Activated CD8-positive, alpha-beta memory T cell treated with anti-CD3 and anti-CD28 coated beads for 1 hour (primary cell): ENCODE measurements at places on chromosomes 12 and 14.

- no peak for DNase-seq
Measured at GRCh38 chr12:8037947-8038346, 5.4 kb downstream of the FOXJ2 start.

DNA sequence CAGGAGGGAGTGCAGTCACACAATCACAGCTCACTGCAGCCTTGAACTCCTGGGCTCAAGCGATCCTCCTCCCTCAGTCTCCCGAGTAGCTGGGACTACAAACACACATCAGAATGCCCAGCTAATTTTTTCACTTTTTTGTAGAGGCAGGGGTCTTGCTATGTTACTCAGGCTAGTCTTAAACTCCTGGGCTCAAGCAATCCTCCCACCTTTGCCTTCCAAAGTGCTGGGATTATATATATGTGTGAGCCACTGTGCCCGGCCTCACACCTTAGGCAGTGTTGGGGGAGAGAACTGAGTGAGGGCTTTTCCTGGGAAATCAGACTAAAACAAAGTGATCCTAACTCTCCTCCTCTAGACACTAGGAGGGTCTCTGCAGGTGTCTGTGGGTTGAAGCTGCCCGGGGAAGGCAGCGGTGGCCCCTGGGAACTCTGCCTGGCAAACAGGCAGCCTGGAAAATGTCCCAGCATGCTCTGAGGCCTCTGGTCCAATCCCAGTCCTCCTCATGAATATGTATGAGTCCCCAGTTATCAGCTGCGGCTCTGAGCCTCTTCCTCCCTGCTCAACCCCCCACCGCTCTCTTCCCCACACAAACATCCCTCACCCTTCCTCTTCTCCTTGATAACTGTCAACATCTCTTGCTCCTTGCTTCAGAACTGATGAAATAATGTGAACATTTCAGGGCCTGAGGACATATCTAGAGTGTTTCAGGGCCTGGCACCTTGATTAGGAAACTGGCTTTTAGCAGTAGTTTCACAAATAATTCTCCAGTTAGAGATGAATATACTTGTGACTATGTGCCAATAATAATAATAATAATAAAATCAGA, 7.9 kb upstream of the NAA25 start:
- DNase-seq, result no peak

DNA sequence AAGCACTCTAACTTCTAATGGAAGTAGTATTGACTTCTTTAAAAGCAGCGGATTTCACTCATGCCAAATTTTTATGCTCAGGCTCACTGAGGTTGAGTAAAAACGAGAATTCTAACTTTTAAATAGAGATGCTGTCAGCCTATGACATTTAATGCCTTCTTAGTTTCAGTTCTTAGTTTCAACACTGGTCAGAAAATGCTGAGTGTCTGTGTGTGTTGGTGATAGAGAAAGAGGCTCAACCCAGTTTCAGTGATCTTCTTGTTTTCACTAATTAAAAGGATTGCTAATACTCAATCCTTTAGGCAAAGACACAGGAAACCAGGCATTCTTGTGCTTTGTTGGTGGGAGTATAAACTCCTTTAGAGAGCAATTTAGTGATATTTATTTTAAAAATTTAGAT, 31.0 kb downstream of the PEBP1 start:
- DNase-seq, result no peak

DNA sequence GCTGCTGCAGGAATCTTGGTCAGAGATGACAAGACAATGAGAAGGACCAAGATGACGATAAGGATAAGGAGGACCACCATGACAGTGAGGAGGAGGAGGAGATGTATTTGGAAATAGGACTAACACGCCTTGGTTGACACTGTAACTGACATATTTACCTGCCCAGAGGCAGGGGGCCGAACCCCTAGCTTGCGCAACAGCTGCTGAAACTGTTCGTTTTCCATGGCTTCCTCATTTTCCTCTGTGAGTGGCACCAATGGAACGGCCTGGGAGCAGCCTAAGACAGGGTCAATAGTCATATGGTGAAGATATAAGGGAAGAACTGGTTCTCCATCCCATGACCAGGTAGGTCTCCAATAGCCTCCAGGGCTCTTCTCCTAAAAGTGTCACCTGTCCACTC, 28.8 kb downstream of the TIMELESS start:
- no peak for DNase-seq

DNA sequence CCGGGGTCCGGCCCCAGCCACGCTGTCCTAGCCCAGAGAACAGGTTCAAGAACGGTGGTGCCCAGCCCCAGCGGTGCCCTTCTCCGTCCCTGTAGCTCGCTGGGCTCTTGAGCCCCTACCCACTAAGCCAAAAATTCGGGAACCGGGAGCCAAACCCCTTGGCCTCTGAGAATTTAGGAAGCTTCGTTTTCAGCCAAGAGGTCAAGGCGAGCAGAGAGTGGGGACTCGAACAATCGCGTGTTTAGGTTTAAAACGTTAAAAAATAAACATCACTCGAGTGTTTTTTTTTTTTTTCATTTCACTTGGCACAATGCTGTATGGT, 6.2 kb downstream of the SIX1 start:
- DNase-seq, result no peak

DNA sequence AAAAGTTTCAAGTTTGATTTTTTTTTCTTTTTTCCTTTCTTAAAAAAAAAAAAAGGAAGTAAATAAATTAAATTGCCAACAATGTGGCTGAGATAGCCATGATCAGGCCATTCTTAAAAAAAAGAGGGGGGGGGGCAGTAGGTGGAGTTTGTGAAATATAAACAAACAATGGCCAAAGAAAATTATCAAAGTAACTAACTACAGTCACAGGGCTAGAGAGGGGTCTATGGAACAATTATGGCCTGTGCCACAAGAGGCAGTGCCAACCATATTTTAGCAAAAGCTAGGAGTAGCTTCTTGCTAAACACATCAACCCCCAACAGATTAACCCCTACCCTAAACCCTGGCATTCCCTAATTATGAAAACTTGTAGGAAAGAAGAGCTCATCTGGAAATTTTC, 16.2 kb upstream of the SMARCC2 start:
- no peak for DNase-seq

GRCh38 chr12:130872179-130873096, 572 bp downstream of the RAN start:
- peak; percentile 28 for DNase-seq

DNA sequence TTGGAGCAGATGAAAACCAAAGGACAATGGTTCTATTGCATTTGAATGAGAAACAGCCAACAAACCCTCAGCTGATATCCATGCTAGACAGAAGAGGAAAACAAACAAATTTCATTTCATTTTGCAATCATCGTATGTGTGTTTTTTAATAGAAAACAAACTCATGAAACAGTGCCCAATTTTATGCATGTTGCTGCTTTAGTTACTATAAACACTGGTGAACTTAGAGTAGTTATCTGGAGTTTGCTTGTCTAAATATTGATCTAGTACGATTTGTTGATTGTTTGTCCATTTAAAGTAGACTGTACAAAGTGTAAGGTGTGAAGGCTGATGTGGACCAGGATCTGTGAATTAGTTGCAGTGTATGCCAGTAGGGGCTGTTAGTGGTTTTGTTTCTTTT, 166.6 kb downstream of the KITLG start:
- DNase-seq, result no peak

DNA sequence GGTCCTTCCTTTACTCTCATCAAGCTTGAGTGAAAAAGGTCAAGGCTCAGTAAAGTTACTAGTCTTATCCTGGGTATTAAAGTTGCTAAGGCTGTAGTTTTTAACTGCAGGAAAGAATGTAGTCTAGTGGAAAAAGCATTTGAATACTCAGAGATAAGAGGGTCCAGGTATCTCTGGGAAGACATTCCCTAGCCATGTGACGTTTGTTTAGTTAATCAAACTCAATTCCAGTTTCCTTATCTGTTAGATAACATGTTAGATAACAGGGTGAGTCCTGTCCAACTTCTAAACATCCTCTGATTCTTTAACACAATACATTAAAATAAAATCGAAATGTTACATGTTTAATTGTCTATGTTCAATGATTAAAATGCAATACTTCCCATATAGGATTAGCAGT, 720.7 kb upstream of the LMO3 start:
- no peak for DNase-seq

GRCh38 chr12:69984241-69984640, 159.2 kb downstream of the MYRFL start:
- DNase-seq, result no peak

DNA sequence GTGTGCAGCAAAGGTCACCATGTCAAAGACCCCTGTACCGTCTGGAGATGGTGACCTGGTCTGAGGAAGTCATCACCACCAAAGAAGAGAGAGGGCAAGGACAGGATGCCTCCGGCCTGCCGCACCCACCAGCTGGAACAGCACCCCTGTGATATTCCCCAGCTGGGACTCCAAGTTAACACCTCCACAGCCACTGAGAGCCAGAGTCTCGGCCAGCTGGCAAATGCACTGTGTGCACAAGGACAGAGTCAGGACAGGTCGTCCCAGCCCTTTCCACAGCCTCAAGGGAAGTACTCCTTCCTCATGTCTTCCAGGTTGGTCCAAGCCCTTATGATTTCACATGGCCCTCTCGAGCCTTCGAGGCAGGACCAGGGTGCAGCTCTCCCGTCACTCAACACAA, 19.3 kb upstream of the FKBP4 start:
- DNase-seq, result no peak

DNA sequence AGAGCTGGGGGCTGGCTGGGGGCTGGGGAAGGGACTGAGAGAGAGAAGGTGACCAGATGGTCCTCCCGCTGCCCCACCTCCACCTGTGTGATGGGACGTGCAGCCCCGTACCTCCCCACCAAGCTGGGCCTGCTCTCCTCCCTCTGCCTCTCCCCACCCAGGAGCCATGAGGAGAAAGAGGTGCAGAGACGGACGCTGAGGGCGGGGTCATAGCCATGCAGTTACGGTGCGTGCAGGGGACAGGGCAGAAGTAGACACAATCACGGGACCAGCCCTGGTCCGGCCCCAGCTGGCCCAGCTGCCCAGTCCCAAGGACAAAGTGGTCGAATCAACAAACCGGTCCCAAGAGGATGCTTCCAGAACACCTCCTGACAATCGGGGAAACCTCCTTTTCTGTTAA, 33.2 kb downstream of the RFLNA start:
- no peak for DNase-seq

GRCh38 chr12:3614806-3615466, 123.9 kb downstream of the PRMT8 start:
- DNase-seq, result no peak

DNA sequence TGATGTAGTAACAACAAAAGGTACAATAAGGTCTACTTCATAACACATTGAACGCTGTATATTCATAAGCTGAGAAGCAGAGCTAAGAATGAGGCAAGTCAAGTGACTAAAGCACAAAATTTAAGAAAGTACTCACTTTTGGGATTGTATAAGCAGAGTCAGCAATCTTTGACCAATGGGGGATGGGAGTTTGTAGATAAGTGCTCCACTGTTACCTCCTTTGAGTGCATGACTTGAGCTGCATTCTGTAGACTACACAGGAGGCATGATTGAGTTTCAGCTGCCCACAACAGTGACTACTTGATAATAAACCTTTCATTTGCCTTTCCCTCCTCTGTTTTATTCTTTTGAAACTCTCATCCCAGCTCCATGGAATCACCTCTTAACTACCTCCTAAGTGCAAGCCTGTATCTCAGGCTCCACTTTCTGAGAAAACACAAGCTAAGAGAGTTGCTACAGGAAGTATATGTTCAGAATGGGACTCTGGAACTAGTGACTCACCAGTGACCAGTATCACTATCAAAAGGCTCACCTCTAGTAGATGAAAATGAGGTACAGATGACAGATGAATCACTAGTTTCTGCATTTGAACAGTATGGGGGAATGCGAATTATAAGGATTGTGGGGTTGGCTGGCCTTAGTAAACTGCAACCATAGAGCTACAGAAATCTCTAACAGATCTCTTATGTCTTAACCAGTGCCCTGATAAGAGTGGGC, 49.2 kb downstream of the SLC35F4 start:
- DNase-seq, result no peak

- DNase-seq, result no peak
Measured at GRCh38 chr14:36510078-36510799, 9.8 kb downstream of the NKX2-1 start.

DNA sequence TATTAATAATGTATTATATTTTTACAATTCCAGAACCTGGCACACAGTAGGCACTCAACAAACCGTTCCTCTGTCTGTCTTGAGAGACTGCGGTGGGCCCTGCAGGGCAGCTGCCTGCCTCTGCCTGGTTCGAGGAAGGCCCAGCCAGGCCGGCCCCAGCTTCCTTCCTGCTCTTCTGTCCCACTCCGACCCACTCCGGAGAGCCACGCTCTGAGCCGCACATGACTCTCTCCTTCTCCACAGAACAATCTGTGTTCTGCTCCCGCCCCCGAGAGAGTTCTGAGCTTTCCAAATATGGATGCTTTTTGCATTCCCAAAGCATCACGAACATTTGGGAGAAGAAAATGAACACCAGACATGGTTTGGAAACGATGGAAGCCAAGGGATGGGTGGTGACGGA, 57.3 kb downstream of the TTC7B start:
- no peak for DNase-seq

DNA sequence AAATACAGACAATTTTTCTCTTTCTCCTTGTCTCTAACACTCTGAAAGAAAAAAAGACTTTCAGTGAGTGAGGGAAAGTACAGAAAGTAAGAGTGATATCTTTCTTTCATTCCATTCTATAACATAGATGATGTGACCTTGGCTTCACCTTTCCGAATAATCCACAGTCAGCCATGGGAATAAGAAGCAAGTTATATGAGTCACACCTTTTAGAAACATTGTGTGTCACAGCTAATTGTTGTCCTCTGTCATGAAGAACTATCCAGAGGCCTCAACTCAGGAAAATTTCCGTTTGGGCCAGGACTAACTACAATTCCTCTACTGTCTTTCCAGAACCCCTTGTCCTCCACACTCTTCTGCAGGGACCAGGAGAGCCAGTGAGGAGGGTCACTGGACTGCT, 209.7 kb upstream of the FAR2 start:
- no peak for DNase-seq

GRCh38 chr12:20376984-20377383, 8.6 kb downstream of the PDE3A start:
- DNase-seq, result no peak

- no peak for DNase-seq
Measured at GRCh38 chr14:54050759-54051158, 94.1 kb upstream of the BMP4 start.

GRCh38 chr12:80293759-80294158, 150.3 kb upstream of the PTPRQ start:
- DNase-seq, result no peak
